Right ventricle myocardium inferior (tissue), 1 donor: ENCODE measurements at places on chromosomes 1 and 21.

DNA sequence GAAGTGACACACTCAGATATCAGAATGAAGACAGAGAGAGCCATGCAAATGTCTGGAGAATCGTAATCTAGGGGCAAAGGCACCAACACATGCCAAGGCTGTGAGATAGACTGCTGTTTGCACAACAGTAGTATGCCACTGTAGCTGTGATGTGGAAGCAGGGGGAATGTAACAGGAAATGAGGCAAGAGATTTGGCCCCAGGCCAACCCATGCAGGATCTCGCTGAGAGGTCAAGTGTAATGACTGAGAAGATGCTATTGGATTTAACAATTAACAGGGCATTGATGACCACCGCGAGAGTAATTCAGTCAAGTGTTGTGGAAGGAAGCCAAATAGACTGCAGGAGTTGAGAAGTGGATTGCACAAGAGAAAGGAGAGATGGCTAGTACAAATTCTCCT is 107.3 kb upstream of the ST6GALNAC5 start:
- no peak for DNase-seq

DNA sequence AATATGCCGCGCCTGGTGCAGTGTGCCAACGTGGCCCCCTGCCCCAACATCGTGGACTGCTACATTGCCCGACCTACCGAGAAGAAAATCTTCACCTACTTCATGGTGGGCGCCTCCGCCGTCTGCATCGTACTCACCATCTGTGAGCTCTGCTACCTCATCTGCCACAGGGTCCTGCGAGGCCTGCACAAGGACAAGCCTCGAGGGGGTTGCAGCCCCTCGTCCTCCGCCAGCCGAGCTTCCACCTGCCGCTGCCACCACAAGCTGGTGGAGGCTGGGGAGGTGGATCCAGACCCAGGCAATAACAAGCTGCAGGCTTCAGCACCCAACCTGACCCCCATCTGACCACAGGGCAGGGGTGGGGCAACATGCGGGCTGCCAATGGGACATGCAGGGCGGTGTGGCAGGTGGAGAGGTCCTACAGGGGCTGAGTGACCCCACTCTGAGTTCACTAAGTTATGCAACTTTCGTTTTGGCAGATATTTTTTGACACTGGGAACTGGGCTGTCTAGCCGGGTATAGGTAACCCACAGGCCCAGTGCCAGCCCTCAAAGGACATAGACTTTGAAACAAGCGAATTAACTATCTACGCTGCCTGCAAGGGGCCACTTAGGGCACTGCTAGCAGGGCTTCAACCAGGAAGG is 4.3 kb downstream of the GJB3 start:
- DNase-seq, result no peak

DNA sequence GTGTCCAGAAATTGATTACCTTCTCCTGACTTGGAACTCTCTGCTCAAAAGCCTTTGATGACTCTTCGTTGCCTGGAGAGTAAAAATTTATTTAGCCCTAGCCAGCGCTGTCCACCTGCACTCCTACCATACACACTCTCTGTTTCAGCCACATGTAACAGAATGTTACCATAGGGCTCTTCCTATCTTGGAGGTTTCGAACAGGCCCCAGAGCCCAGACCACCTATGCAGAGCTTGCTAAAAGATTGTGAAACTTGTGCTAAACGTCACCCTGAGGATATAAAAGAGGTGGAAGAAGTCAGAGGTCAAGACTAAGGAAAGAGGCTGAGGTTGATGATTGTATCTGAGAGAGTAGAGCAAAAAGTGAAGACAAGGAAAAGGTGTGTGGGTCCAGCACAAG is 237.0 kb upstream of the HOOK1 start:
- DNase-seq, result no peak

DNA sequence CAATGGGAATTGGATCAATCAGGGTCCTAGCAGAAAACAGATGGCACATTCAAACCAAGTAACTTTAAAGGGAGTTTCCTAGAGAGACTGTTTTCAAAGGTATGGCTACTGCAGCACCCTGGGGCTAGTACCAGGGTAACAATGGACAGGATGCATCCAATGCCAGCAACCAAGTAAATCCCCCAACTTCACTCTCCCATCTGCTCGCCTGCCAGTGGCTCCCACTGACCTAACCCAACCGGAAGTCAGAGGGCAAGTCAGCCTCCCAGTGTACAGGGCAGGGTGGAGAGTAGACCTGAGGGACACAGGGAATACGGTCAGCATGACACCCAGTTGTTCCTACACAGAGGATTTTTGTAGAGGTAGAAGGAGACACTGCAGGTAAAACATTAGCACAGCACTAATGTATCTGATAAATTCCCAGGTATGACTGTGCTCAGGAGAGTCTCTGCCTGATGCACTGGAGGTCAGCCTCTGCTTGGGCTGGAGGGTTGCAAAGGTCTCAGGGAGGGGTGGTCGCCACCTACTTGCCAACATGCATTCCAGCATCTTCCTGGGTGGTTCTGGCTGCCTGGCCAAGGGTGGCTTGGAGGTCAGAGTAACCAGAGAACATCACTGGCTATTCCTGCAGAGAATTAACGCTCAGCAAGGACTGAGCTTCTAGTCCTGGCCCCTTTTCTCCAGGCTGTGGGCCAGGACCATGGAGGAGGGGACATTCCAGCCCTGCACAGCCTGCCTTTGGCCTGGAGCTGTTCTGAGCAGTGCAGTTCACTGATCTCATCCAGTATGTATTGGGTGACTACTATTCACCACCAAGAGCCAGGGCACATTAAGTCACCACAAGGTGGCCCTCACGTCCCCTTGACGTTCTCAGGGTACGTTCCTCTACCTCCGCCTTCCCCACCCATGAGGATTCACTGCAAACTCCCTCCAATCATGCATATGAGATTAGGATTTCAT is 5.1 kb upstream of the GJA4 start:
- DNase-seq, result no peak

GRCh38 chr1:28582248-28582615 is 9.8 kb upstream of the RAB42 start:
- no peak for DNase-seq

DNA sequence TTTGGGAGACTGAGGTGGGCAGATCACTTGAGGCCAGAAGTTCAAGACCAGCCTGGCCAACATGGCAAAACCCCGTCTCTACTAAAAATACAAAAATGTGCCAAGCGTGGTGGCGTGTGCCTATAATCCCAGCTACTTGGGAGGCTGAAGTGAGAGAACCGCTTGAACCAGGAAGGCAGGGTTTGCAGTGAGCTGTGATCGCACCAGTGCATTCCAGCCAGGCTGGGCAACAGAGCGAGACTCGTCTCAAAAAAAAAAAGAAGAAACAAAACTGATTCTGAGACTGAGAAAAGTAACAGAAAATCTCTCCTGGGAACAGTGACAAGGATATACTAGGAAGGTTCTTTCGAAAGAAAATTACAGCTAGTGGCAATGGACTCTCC is 20.9 kb downstream of the USP48 start:
- DNase-seq, result no peak

GRCh38 chr1:6447818-6448748 is 17.9 kb downstream of the TNFRSF25 start:
- DNase-seq, result no peak

DNA sequence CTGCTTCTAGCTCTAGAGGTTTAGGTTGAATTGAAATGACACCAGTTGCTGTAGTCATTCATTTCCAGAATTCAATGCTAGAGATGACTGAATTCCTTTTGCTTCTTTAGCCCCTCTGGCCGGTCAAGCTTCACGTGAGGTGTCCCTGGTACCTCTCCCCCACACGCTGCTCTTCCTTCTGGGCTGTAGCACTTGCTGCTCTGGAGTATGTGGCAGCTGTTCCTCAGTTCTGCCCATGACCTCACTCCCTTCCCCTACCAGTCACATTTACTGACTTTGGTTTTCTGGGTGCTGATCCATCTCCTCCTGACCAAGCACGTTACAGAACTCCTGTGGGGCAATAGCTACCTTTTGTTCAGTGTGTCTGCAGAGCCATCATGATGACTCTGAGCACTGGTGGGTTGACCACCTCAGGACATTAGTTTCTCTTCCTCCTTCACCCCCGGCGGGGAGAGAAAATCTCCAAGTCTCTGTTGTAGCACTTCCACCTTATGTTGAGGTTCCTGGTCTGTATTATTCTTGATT is 128.1 kb downstream of the HHAT start:
- DNase-seq, result no peak

DNA sequence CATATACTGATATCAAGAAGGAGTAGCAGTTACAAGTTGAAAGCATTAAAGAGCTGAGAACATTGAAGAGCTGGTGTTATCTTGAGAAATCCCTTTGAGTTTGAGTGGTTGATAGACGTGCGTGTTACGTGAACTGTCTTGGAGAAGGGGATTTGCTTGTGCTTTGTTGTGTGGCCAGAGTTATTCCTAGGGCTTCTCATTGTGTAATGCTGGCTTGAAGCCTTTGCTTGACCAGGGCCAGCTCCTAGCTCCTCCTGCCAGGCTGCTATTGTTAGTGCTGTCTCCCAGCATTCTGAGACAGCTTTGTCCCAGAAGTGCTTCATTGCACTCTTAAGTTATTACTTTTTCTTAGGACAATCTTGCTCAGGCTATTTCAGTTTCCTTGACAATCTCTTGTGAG is 116.2 kb upstream of the KCNK2 start:
- DNase-seq, result no peak

DNA sequence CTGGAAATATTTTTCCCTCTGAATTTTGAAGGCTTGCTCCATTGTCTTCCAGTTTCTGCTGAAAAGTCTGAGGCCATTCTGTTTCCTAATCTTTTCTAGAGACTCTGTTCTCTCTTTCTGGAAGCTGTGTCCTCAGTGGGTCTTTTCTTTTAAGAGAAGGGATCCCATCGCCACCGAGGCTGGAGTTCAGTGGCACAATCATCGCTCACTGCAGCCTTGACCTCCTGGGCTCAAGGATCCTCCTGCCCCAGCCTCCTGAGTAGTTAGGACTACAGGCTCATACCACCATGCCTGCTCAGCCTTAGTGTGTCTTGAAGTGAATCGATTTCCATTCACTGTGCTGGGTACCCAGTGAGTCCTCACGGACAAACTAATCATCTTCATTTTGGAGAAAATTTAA is 9.6 kb upstream of the LRP8 start:
- DNase-seq, result no peak

- DNase-seq, result no peak
Observed at GRCh38 chr1:6907676-6908434, 122.6 kb downstream of the CAMTA1 start.
